Brain pericyte (primary cell): ENCODE measurements at places on chromosomes 11 and 22.

GRCh38 chr22:50357222-50357621 lies 14.1 kb downstream of the PPP6R2 start:
- no peak for DNase-seq

DNA sequence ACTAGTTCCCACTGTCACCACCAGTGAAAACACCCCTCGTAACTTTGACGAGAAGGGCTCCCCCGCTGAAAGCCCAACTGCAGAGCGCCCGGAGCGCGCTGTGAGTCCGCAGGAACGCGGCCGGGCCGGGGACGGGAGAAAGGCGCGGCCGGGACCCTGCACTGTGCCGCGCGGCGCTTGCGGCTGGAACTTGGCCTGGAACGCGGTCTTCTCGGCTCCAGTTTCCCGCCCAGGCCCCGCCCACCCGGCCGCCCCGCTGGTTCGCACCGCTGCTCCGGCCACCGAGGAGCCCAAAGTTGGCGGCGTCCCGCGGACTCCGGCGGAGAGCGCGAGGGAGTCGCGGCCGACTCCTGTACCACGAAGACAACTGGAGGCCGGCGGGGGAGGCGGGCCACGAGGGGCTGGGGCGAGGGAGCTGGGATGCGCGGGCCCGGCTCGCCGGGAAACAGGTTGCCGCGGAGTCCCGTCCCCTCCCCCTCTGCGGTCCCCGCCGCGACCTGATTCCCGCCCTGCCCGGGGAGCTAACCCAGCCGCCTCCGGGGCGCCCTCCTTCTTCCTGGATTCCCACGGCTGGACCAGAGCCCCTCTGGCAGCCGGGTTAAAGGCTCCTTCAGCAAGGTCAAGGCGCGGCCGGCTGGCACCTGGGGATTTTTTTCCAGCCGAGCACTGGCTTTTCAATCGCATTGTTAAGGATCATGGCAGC lies 3.4 kb downstream of the TENM4 start:
- DNase-seq = no peak

DNA sequence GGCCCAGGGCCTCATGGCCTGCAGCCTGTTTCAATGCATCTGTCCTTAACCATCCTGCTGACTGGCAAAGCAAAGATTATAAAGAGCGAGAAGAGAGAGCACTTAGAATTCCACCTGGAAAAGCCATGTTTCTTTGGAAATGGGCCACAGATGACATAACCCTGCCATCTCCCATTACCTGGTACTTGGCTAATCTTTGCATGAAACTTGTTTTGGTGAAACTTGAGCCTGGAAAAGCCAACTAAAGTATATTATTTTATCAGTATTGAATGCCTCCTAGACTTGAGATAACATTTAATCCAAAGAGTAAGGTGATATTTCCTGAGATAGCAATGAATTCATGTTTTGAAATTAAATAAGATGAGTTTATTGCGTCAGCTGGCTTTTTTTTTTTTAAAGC lies 72.6 kb downstream of the NAV2 start:
- no peak for DNase-seq

GRCh38 chr11:131397675-131398074 lies 27.3 kb downstream of the NTM start:
- DNase-seq = no peak

- no peak for DNase-seq
Measured at GRCh38 chr22:32396746-32397145, 15.3 kb downstream of the RTCB start.

- no peak for DNase-seq
Measured at GRCh38 chr22:41758231-41758630, 42.2 kb upstream of the CCDC134 start.

- no peak for DNase-seq
Measured at GRCh38 chr11:94544646-94545263, 1.0 kb downstream of the FUT4 start.

GRCh38 chr11:96338910-96339705 lies 3.9 kb downstream of the MAML2 start:
- DNase-seq = no peak

DNA sequence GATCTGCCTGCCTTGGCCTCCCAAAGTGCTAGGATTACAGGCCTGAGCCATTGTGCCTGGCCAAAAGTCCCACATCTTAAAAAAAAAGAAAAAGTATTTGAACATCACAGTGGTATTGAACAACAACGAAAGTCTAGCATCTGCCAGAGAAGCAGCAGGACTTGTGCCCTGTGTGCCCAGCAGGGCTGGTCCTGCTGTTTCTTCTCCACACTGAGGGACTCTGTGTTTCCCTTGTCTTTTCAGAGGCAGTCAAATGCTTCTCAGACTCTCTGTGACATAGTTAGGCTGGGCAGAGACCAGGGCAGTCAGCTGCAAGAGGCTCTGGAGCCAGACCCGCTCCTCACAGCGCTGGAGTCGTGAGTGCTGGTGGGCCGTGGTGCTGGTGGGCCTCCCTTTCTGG lies 56.2 kb downstream of the SBF1 start:
- no peak for DNase-seq

DNA sequence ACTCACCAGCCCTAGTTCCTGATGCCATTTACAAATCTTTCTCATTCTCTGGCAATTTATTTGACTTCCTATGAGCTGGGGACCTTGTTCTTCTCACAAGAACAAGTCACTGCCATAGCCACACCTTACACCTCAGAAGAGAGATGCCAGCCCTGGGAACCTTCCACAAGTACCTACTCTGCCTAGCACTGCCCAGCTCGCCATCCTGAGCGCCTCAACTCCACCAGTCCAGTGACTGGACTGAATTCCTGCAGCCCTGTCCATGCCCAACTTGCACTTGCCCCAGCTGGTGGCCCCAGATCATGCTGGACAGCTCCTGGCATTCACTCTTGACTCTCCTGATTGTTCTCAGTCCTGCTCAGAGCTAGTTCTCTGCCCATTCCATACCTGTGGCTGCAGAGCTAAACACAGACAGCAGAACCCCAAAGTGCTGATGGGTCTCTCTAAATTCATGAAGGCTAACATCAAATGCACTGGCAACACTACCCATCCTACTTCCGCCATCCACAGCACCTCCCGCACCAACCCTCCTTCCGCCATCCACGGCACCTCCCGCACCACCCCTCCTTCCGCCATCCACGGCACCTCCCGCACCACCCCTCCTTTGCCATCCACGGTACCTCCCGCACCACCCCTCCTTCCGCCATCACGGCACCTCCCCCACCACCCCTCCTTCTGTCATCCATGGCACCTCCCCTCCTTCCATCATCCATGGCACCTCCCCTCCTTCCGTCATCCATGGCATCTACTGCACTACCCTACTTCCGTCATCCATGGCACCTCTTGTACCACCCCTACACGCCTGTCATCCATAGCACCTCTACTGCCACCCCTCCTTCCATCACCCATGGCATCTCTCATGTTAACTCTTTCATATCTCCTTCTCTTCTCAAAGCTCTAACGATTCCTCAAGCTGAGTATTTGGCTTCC lies 23.6 kb upstream of the SLC25A1 start:
- no peak for DNase-seq

DNA sequence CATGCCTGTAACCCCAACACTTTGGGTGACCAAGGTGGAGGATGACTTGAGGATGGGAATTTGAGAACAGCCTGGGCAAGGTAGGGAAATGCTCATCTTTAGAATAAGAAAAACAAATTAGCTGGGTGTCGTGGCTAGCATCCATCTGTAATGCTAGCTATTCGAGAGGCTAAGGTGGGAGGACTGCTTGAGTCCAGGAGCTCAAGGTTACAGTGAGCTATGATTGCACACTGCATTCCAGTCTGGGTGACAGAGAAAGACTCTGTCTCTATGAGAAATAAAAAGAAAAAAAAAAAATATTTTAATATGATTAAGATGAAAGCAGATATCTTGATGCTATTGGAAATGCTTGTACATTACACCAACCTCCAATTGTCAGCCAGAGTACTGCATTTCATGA lies 28.6 kb upstream of the DDX10 start:
- DNase-seq = no peak

DNA sequence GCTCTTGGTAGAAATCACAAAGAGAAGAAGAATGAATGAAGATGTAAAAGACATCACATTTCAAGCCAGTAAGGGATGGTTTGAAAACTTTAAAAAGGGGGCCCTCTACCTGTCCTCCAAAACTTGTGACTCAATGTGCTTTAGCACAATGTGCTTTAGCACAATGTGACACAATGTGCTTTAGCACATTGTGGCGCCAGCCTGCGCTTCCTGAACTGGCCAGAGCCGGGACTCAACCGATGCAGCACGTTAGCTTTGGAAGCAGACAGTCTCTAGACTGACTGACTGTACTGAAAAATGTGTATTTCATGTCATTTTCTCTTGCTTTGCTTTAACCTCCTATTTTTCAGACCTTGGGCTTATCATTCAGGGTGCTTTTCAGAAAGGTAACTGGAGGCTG lies 63.5 kb downstream of the FAM83F start:
- DNase-seq = no peak

GRCh38 chr11:92915551-92915950 lies 53.9 kb upstream of the MTNR1B start:
- no peak for DNase-seq

DNA sequence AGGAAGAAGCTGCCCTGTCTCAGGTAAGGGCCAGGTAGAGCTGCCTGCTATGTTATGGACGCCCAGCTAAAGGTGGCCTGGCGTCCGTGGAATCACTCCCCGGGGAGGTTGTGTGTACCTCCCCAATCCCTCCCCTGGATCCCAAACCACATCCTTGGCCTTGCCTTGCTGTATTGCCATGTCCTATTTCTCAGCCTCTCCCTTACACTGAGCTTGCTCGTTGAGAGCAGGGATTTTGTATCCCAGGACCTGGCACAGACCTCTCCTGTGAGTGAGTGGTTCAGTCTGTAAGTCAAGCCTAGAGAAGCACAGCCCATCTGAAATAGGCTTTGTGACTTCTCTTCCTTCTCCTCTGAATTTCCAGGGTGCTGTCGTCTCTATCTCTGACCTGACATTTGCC lies 53.9 kb downstream of the TRAF6 start:
- no peak for DNase-seq

- no peak for DNase-seq
Measured at GRCh38 chr11:86957976-86958646, 2.9 kb upstream of the FZD4 start.

DNA sequence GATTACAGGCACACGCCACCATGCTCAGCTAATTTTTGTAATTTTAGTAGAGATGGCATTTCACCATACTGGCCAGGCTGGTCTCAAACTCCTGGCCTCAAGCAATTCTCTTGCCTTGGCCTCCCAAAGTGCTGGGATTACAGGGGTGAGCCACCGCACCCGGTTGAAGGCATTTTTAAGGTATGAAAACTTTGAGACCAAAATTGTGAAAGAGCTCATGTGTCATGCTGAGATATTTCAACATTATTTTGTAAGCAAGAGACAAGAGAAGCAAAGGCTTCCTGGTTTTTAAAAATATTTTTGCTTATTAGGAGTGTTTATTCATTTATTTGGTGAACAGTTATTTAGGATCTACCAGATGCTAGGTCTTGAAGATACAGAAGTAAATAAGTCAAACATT lies 6.8 kb downstream of the NHERF4 start:
- no peak for DNase-seq

DNA sequence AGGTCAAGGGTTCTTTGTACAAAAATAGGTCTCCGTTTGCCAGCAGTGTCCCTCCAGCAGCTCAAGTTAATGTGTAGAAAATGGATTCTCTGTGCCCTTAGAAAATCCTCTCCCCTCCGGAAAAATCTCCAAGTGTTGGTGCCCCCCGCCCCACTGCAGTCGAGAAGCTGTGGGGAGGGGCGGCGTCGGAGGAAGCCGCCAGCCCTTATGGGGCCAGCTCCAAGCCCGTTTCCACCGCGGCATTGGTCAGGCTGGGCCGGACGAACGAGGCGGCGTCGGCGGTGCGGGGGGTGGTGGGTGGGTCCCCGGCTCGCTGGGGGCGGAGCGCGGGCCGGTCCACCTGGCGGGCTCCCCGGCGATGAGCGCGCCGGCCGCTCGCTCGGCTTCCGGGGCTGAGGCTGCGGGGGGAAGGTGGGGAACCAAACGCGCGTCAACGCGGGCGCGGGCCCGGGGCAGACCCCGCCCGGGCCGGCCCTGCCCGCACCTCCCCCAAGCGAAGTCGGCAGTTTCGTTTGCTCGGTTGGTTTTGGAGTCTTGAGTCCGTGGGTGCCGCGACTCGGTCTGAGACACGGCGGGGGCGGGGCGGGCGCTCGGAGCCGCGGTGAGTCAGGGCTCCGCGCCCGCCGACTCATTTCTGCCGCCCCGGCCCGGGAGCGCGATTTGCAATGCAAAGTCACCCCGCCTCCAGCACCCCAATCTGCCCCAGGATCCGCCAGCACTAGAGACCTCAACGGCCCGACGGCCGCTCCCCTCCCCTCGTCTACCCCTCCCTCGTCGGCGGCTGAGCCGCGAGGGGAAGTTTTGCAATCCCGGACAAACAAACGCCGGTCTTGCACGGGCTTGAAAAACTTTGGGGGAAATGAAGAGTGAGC lies 1.4 kb downstream of the ASCL2 start:
- no peak for DNase-seq

GRCh38 chr22:35054064-35054463 lies 11.9 kb upstream of the ISX start:
- DNase-seq = no peak

DNA sequence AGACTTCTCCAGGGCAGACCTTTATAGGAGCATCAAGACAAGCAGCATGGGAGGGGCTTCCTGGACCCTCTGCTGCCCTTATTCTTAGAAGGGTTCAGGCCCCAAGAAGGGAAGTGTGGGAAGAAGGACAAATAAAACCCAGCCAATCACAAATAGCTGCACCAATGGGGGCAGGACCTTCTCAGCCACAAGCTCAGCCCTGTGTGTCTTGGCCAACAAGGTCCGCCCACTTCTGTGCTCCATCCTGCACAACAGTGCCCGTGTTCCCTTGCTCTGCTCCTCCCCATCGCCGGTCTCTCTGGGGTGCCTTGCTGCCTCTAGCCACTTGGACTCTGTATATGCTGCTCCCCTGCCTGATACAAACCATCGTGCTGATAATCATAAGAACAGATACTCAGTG lies 86.1 kb downstream of the NAT10 start:
- no peak for DNase-seq

DNA sequence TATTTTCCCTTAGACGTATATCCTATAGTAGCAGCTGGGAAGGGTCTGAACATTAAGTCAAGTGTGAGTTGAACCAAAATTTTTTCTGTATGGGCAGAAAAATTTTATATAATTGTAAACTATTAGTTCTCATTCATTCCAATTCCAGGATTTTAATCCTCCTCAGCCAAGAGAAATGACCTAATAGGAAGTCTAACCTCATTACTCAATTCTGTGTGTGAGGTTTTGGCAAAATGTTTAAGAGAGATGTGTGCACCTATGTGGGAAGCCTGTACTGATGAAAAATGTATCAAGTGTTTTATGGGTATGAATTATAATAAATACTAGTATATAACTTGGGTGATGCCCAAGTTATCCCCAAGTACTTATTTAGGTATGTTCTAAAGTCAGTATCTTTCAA lies 311.6 kb upstream of the PITPNB start:
- no peak for DNase-seq
